ENCODE measurements at places on chromosomes 13 and 19.

GRCh38 chr13:66617786-66618185 is 612.4 kb downstream of the PCDH9 start:
- DNase-seq: no peak

GRCh38 chr13:109646423-109646822 is 140.0 kb downstream of the IRS2 start:
- DNase-seq: no peak

- DNase-seq: peak; percentile 56
Observed at GRCh38 chr19:8575467-8575997, 1.7 kb downstream of the MYO1F start.

GRCh38 chr13:64633948-64634347 is 2596.2 kb downstream of the PCDH9 start:
- DNase-seq: no peak

DNA sequence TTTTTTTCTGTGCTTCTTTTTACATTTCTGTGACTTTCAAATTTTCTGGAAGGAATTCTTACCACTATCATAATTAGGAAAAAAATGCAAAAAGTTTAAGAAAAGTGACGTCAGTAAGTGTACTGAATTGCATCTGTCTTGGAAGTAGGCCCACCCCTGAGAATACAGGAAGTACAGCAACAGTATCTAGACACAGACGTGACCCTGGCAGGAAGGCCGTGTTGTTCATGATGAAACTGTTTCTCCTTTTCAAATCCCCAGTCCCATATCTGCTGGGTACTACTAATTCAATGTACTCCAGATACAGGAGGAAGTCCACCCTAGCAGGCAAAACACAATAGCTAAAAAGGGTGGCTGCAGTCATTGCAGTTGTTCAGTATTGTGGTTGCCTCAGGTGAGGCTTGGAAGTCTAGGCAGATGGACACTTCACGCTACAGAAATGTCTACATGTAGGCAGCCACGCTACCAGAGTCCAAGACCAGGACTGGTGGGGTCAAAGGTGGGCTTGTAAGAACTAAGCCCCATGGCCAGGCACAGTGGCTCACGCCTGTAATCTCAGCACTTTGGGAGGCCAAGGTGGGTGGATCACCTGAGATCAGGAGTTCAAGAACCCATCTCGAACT is 49.6 kb upstream of the MED4 start:
- DNase-seq: peak; percentile 47

- no peak for DNase-seq
Observed at GRCh38 chr13:46605825-46606554, 53.0 kb downstream of the LRCH1 start.

Measured in kidney capillary endothelial cell (primary cell).